Sciatic nerve (tissue), 2 donors: ENCODE measurements at places on chromosomes 4 and X. TPM values are rescaled to one million over a fixed set of nuclear protein-coding genes. Genes with fewer than 3 reads are reported as not detected.

SPANXC gene
- total RNA-seq: not detected

SERPINA7 gene
- total RNA-seq: not detected

PPP4R3C gene
- total RNA-seq: not detected

CFAP47 gene
- total RNA-seq: 0.18 TPM

DNA sequence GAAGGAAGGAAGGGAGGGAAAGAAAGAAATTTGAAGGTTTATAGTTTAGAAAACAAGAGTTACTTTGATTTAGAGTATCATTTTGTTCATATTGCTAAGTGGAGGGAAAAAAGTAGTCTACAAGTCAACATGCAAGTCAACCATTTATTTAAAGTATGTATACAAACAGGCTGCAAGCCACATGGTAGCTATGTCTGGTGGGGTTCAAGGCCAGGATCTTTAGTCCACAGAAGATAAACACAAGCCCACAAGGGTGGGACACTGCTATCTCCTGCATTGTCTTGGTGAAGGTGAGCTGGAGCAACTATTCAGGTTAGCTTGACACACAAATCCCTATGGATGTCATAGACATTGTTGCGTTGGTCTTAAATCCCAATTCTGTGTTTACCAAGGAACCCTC is 71.4 kb downstream of the ABCG2 start:
- no peak for DNase-seq

DNA sequence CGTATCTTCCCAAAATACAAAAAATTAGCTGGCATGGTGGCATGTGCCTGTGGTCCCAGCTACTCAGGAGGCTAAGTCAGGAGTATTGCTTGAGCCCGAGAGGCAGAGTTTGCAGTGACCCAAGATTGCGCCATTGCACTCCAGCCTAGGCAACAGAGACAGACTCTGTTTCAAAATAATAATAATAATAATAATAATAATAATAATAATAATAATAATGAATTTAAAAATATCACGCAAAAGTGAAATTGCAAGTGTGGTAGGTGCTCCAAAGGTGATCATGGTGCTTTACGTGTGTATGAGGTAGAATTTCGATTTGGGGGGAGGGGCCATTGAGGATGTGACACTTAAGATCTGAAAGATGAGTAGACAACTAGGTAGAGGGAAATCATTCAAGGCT is 4.9 kb upstream of the HPSE start:
- DNase-seq: no peak

- no peak for DNase-seq
Observed at GRCh38 chr4:107183155-107183774, 147.2 kb upstream of the DKK2 start.

GRCh38 chr4:30461218-30461617 is 259.0 kb upstream of the PCDH7 start:
- DNase-seq: no peak

DNA sequence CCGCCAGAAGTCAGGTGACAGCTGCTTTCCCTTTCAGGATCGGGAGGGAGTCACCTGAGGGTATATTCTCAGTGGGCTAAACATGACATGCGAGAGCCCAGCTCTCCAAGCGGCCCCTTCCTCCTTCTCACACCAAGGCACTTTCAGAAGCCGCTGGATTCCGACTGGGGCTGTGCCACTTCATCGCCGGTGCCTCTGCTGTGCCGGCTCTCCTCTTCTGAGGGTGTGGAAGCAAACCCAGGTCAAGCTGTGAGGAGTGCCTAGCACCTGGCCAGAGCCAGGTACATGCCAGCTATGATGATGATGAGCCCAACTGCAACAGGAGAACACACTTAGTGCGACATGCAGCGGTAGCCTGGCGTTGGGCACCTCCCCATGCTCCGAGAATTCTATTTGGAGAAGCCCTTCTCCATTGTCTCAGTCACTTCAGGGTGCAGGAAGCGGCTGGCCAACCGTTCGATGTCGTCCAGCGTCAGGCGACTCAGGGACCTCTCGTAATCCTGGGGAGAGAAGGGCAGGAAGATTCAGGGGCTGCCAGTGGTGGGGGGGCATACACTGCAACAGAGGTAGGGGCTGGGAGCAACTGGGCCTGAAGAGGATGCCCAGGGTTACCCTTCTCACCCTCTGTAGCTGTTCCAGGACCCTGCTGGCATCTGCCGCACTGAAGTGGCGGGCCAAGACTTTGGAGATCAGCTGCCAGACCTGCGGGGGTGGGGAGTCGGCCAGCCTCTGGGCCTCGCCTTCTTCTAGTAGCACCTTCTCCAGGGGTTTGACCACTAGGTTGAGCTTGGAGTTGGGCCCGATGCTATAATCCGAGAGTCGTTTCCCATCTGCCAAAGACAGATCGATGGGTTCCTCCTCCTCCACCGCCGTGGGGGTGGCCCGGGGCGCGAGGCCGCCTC is 1.0 kb downstream of the UBL4A start:
- DNase-seq: peak; percentile 64

DNA sequence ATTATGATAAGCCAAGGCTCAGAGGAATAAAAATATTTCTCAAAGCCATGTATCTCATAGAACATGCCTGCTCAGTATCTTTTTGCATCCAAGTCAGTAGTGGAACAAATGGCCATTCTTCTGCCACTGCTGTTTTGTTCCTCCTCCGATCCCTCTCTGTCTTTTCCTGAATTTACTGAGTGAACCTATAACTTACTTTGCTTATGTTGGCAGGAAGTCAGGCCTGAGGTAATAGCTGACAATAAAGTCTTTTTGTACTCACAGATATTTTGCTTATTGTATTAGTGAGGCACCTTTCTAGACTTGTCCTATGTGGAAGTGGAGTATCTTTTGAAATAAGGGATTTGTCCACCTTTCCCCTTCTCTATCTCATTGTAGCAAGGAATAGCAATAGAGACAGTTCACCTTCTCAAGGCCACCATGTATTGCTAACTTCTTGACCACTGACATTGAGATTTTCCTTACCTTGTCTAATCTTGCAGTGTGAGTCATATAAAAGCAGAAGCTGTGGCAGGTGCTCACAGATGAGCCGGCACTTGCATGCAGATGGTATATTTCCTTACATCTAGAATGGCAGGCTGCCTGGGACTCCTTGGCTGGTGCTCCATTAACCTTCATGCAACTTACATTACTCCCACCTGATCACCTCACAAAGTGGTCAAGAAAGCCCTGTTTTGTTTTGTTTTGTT is 68.2 kb downstream of the AGTR2 start:
- DNase-seq: no peak

GRCh38 chrX:47798861-47799260 is 37.8 kb upstream of the ZNF81 start:
- no peak for DNase-seq

GRCh38 chr4:185945906-185946305 is 123.0 kb upstream of the TLR3 start:
- DNase-seq: no peak

GRCh38 chr4:76801621-76802235 is 96.2 kb downstream of the SOWAHB start:
- DNase-seq: no peak

GRCh38 chr4:59455751-59456150 is 1744.4 kb upstream of the ADGRL3 start:
- no peak for DNase-seq

- no peak for DNase-seq
Observed at GRCh38 chrX:10636337-10636736, 16.0 kb upstream of the MID1 start.

DNA sequence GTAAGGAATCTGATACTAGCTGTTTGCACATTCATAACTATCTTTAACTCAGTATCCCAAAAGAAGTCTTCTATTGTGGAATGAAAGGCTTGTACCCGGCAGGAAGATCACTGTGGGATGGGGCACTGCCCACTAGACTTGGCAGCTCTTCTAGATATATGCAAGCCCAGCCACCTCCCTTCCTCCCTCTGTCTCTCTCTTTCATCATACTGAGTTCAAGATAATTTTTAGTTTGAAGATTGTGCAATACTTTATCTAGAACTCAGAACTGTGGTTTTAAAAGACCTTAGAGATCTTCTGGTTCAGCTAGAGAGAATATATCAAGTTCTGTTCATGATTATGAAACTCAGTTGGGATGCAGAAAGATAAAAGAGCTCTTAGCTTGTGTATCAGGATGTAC is 22.5 kb upstream of the GPR34 start:
- no peak for DNase-seq

DNA sequence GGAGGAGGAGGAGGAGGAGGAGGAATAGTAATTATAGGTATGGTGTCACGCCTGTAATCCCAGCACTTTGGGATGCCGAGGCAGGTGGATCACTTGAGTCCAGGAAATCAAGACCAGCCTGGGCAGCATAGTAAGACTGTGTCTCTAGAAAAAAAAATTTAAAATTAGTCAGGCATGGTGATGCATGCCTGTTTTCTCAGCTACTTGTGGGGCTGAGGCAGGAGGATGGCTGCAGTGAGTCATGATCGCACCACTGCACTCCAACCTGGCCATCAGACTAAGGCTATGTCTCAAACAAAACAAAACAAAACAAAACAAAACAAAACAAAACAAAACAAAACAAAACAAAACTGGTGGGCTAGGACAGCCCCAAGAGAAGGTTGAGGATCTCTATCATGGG is 3.0 kb downstream of the STARD8 start:
- DNase-seq: no peak

- DNase-seq: no peak
Observed at GRCh38 chr4:113272523-113272922, 223.1 kb downstream of the ANK2 start.

DNA sequence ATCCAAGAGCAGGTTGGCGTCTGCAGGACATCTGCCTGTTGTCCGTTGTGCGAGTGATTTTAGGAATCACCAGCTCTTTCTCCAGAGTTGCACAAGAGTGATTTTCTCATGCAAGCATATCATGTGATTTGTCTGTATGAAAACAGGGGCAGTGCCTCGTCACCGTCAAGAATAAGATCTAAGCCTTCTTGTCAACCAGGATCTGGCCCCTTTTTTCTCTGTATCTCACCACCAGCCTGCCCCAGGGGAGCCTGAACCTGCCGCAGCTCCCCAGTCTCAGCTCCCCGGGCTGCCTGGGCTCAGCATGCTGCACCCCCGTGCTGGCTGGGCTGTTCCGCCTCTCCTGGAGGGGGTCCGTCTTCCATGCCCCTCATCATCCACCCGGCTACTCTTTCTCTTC is 90.5 kb downstream of the STOX2 start:
- DNase-seq: no peak

GRCh38 chr4:157882901-157883300 is 289.9 kb downstream of the GASK1B start:
- DNase-seq: no peak

DNA sequence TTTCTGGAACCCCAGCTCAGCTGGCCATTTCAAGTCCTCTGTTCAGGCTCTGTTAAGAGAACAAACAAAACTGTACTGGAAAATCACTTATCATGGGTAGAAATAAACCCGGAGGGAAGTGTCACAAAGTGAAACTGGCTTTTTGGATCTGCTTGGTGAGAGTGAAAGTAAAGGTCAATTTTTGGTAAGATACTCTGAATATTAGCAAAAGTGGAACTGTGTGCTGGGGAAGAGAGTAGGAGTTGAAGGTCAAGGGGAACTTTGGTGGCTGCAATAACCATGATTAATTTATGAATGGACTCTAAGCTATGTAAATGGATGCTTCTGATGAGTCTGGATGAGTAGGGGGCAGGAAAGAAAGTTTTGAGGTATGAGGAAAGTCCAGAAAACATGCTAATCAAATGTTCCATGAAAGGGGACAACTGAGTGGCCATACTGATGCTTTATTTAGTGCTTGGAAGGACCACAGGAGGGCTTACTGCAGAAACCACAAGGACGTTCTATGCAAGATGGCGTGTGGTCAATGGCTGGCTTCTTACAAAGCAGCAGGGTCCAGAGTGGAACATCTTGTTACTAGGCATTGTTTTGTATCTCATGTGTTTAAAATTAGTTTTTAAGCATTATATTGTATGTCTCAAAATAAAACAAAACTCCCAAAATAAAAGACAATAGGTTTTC is 36.8 kb upstream of the TNIP3 start:
- DNase-seq: no peak

GRCh38 chrX:96843566-96843965 is 40.1 kb upstream of the RPA4 start:
- DNase-seq: no peak

DNA sequence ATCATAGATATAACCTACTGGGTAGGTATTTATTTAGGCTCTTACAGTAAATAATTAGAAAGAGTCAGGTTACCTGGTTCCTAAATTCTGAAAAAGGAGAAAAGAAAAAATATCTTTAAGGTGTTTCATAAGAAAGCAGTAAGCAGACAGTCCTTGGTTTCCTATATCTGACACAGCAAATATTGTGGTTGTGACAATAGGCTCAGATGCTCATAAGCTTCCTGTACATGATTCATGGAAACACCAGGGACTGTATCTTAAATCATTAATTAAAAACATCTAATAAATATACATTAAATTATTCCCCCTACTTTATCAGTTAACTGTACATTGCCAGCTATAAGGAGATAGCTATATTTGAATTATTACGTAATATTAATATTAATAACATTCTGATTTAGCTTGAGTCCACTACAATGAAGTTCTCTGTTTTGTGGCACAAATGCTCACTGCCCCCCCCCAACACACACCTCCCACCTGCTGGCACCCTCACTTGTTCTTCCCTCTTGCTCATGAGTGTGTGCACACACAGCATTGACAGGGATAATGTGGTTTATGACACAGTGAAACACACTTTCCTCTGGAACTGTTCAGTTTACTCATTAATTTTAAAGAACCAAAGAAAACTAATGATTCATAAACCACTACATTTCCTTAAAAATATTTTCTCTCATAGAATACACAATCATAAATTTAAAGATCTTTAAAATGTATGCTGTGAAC is 187.4 kb downstream of the NR3C2 start:
- no peak for DNase-seq

DNA sequence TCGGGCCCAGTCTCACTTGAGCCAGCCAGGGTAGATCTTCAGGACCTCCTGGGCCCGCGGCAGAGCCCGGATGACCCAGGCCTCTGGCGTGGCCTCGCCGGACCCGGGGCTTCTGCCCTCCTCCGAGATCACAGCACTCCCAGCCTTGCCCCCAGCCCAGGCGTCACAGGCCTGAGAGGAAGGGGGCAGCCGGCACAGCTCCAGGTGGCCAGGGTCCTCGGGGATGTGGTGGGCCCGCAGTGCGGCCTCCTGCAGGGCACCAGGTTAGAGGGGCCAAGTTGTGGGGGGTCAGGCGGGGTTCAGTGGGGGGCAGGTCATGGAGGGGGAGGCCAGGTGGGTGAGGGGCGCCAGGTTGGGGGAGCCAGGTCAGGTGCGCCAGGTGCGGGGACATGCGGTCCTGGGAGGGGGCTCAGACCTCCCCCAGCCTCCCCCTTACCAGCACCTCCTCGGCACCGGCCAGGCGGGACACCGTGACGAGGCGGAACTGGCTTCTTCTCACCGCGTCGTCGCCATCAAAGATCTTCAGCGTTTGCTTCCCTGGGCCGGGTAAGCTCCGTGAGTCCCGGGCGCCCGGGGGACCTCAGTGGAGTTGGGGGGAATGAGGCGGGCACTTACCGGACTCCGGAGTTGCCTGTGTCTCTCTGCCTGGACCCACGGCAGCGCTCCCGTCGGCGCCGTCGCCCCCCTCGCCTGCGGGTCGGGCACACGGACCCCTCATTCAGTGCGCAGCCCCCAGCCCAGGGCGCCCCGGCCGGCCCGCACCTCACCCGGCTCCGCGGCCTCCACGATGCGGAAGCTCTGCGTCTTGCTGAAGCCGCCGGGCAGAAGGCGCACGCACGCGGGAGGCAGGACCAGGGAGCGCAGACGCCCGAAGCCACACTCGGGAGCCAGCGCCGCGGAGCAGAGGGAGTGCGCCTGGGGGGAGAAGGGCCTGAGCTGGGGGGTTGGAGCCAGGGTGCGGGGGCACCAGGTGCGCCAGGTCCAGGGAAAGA is 6.0 kb downstream of the DGKQ start:
- no peak for DNase-seq

- no peak for DNase-seq
Observed at GRCh38 chr4:54913751-54914526, 211.5 kb downstream of the KDR start.
